ENCODE measurements at places on chromosomes 11 and 22.

- DNase-seq, result no peak
These were observed 69.0 kb downstream of the MED15 start for GRCh38 chr22:20576445-20576816.

DNA sequence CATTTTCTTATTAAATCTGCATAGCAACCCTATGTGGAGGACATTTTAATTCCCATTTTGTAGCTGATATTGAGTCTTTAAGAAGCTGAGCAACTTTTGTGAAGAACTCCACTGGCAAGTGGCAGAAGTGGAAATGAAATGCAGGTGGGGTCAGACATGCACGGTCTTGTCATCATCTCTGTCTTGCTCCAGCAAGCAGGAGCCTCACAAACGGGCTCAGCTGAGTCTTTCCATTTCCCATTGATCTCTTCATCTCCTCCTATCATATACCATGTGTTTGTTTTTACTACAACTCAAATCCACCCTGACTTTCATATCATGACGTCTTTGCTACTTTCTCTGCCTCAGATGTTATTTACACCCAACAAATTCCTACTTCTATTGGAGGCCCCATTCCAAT is 97.9 kb upstream of the TENM4 start:
- no peak for DNase-seq

DNA sequence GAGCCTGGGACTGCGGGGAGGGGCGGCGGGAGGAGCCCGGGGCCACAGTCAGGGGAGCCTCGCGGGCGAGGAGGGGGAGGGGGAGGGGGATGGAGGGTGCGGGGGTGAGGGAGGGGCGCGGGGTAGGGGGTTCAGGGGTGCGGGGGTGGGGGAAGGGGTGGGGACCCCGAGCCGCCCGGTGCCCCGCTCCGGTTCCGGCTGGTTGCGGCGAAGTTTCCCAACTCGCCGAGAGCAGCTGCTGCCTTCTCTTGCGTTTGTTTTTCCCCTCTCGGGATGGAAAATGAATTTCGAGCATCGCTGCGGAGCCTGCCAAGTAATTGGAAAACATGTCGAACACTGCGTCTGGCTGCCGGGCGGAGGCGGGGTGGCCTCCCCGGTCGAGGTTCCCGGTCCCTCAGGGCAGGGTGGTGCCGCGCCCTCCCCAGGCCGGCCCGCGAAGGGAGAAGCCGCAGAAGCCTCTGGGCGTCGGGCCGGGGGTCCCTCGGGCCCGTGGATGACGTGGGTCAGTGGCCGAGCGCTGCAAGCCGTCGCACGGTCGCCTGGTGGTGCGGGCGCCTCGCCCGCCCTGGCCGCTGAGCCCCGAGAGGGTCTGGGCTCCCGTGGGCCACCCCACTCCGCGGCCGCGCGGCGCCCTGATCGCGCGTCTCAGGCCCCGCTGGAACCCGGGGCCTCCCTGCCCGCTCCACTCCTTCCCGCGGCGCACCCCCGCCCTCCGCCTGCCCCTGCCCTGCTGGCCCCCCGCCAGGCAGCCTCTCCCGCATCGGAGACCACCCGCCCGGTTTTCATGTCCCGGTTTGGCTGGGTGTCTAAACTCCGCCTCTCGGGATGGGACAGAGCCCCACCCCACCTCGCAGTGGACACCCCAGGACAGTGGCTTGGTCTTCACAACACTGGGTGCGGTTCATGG is 12.1 kb downstream of the SPATA19 start:
- no peak for DNase-seq

GRCh38 chr11:39459606-39460005 is 1999.8 kb downstream of the LRRC4C start:
- DNase-seq, result no peak

- DNase-seq, result no peak
These were observed 9.8 kb downstream of the SLC17A6 start for GRCh38 chr11:22347857-22348487.

DNA sequence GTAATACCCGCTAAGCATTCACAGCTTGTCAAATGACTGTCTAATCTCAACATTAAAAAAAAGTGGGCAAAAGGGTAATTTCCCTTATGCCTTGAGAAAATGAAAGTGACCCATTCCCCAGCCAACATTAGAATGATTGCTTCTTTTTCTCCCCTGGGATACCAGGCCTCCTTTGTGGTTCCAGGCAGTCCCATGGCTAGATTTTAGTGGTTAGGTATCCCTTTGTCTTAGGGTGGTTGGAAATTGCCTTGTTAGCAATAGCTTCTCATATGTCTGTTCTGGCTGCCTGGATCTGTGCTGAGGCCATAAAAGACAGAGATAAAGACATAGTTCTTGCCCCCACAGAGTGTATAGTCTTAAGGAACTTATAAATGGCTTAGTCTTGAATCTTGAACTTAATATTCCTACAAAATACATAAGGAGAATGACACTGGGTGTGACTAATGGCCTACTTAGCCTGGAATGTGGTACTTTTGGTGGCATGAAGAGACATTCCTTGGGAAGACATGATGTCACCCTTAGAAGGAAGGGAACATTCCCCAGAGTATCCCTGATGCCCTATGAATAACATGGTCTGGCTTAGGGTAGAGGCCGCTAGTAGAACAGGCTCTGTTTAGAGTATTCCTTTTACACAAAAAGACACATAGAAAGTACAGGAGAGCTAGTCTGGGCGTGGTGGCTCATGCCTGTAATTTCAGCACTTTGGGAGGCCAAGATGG is 90.3 kb downstream of the ZBTB16 start:
- no peak for DNase-seq

- DNase-seq, result no peak
These were observed 93.2 kb upstream of the FAT3 start for GRCh38 chr11:92131289-92131865.

DNA sequence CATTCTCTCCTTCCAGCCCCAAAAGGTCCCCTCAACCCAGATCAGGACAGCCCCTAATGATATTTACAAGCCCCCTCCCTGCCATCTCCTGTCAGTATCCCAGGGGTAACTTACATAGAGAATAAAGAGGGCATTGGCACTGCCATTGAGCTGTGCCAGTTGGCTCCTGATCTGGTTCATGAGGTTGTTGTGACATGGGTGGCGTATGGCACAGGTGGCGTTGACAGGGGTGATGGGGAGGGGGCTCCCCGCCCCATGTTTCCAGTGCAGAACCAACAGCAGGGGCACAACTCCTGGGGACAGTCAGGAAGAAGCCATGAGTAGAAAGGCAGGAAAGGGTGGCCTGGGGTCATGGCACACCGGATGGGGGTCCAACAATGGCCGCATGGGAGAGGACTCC is 1.9 kb downstream of the LIF start:
- no peak for DNase-seq

GRCh38 chr11:32479291-32479690 is 44.0 kb upstream of the WT1 start:
- no peak for DNase-seq

- DNase-seq, result no peak
These were observed 822 bp downstream of the RBX1 start for GRCh38 chr22:40951795-40952605.

GRCh38 chr11:134236834-134237556 is 12.5 kb downstream of the VPS26B start:
- DNase-seq, result no peak

- no peak for DNase-seq
These were observed 19.3 kb upstream of the BRSK2 start for GRCh38 chr11:1370186-1371025.

DNA sequence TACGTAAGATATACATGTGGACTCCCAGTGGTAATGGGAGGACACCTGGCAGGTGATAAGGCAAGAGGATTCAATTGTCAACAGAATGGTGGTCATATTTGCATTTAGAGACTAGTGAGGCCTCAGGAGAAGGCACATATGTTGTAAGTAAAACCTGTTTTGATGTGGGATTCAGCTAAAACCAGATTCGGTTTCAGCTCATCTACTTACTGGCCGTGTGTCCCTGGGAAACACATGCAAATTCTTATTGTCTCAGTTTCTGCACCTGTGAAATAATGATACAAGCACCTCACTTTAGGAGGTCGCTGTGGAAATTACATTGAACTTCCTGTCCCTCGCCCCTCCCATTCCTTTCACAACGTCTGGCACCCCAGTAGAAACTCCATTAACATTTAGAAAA is 78.9 kb upstream of the FIBIN start:
- no peak for DNase-seq

- DNase-seq, result no peak
These were observed 16.8 kb upstream of the MFRP start for GRCh38 chr11:119363081-119363850.

DNA sequence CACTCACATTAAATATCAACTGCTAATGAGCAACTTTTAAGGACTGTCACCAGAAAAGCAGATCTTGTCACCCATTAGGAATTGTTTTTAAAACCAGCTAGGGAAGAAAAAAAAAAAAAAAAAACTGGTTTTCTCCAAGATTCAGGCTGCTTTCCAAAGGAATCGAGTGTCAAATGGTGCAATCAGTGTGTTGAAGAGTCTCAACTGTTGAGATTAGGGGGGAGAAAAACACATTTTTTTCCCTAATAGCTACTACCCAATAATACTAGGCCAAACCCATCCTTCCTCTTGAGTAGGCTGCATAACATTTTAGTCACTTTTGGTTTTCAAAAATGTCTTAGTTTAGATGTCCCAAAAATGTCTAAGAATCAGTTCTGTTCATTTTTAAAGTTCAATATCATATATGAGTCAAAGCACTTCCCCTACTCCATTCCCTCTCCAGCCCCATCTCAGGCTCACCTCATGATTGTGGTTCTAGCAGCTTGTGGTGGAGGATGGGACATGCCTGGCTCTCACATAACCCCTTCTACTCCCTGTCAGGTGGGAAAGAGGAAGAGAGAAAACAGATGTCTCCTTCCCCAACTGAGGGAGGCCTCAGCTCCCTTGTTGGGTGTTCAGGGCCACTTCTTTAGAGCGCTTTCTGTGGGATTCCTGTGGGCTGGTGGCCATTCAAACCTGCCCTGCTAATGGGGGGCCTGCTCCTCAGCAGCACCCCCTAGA is 193.6 kb downstream of the CWF19L2 start:
- DNase-seq, result no peak

GRCh38 chr22:35380537-35381423 is at the start of gene HMOX1:
HMOX1 (plus strand) TSS chr22:35381096; CDS start chr22:35381174, 78 bp downstream.
- peak; percentile 13 for DNase-seq

GRCh38 chr11:89463266-89463780 is 27.9 kb downstream of the NOX4 start:
- DNase-seq, result no peak

DNA sequence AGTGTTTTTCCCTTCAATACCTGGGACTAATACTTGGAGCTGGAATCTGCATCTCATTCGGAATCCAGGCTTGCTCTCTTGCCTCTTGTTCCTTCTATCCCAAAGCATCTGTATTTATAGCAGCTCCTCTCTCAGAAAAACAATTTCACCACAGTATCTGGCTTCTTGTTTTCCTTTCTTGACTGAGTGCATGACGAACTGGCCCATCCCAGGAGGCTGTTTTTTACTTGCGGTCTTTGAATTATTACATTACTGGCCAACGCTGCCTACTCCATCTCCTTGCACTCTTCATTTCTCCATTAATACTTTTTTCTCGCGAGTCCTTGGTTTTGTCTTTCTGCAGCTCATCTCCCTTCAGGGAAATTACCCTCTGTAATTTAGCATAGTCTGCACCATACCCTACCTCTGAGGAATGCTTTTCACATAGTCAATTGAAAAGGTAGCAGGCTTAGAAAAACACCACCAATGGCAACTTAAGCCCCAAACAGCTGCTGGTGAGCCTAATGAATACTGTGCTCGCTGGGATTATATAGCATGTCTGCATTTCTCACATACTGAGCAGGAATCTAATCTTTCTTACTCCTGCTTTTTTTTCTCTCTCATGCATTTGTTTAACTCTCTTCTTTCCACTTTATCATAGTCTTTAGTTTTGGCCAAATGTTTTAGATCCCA is 277.4 kb upstream of the SESN3 start:
- DNase-seq, result no peak

- peak; percentile 59 for DNase-seq
These were observed 98.6 kb upstream of the CD44 start for GRCh38 chr11:35040221-35040942.

DNA sequence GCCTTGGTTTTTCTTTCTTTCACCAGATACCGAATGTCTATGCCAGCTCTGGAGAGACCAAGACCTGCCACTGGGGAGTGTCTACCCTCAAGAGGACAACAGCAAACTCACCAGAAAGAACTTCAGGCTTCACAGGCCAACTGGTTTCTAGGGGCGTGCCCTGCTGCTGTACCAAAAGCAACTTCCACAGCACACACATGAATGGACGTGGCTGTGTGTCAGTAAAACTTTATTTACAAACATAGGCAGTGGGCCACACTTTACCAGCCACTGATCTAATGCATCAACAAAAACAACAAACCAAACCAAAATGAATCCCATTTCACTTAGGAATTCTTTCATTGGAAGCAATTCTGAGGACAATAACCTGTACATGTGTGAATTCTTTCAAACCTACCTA is 16.7 kb downstream of the DEAF1 start:
- no peak for DNase-seq

DNA sequence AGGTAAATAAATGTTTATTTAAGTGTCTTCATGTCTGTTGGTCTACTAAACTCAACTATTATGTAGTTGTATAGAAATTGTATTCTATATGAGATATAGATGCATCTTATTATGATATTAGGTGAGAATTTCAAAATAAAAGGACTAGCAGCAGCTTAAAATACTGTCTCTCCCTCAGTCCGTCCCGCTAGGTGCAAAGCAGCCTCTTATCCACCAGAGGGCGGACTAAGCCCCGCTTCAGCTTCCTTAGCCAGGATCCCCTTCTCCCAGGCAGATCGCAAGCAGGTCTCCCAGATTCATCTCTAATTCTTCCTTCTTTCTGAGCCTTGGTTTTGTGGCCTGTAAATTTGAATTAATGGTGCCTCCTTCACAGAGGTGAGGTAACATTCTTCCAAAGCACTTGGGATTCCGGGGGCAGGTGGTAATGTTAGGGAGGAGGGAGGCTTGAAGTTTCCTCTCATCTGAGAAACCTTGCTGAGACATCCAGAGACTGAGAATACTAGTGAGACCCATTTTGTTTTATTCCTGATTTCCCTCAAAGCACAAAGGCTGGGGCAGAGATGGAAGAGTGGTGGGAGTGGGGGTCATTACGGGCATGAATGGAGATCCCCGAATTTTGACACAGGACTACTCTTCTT is 13.5 kb upstream of the INSC start:
- DNase-seq, result no peak

GRCh38 chr22:39148727-39149535 is 3.5 kb downstream of the CBX7 start:
- peak; percentile 69 for DNase-seq

DNA sequence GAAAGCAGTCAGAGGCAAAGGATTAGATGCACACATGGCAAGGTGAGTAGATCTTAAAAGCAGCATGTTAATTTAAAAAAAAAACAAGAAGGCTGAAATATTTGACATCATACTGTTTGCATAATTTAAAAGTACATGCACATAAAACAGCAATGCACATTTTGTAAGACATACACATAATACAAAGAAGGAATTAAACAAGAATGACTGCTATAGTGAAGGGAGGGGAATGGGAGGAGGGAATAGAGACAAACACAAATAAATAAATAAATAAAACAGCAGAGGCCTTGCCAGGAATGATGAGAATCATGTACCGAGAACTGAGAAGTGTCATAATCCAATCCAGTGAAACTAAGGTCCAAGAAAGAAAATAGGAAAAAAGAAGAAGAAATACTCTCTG is 486.2 kb upstream of the API5 start:
- DNase-seq, result no peak

GRCh38 chr22:27654546-27655445 is 146.8 kb downstream of the MN1 start:
- no peak for DNase-seq

GRCh38 chr11:75430714-75431532 is 2.1 kb downstream of the KLHL35 start:
- DNase-seq, result no peak
